ENCODE measurements at places on chromosomes 13 and 19. TPM values are rescaled to one million over a fixed set of nuclear protein-coding genes. Genes with fewer than 3 reads are reported as not detected.

The LHFPL6 gene
- total RNA-seq, result 10.1 TPM

The ZNF428 gene
- total RNA-seq, result 27.4 TPM

The COQ8B gene
- 26.5 TPM for total RNA-seq

The MISP gene
- 320 TPM for total RNA-seq

The SARS2 gene
- 27.2 TPM for total RNA-seq

The PLIN4 gene
- 0.47 TPM for total RNA-seq

The ZNF541 gene
- total RNA-seq, result 0.10 TPM

The ZNF835 gene
- total RNA-seq, result 1.1 TPM

The HCST gene
- 2.4 TPM for total RNA-seq

The DCAF15 gene
- 55.1 TPM for total RNA-seq

DNA sequence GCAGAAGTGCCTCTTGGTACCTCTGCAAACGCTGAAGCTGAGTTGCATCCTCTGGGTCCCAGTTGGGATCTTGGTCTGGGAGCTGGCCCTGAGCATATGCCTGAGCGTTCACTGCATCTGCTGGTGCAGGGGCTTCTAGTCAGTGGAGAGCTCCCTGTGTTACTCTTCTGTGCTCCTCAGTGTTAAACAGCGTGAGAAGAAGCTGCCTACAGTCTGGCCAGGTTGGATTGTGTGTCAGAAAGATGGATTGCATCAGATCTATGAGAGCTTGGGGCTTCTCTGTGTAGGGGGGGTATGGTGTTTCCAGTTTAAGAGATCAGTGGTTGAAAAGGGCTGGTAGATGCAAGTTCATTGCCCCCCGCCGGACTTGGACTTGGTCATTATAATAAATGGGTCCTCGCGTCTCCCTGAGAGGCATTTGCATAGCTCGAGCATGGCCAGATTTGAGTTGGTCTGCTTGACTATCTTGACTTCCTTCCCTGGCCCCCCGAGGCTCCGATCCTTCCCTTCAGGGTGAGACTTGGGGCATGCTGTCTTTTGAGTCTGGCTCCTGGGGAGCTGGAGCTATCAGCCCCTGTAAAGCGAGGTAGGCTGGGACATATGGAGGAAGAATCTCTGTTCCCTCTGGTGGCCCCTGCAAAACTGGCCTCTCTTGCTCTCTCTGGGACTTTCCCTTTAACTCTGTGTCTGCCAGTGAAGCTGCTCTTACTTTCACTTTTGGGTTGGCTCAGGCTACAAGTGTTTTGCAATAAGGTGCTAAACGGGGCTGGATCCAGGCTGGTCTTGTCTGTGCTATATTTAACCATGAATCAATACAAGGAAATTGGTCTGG, 52.9 kb downstream of the OR10H4 start:
- DNase-seq, result no peak
- no peaks in the 10 kb centered on the region for H3K27me3 ChIP-seq
- H3K36me3 ChIP-seq, result no peaks in the 10 kb centered on the region
- no peak overlapping the region for H3K27ac ChIP-seq
- H3K4me1 ChIP-seq, result no peaks in the 10 kb centered on the region

DNA sequence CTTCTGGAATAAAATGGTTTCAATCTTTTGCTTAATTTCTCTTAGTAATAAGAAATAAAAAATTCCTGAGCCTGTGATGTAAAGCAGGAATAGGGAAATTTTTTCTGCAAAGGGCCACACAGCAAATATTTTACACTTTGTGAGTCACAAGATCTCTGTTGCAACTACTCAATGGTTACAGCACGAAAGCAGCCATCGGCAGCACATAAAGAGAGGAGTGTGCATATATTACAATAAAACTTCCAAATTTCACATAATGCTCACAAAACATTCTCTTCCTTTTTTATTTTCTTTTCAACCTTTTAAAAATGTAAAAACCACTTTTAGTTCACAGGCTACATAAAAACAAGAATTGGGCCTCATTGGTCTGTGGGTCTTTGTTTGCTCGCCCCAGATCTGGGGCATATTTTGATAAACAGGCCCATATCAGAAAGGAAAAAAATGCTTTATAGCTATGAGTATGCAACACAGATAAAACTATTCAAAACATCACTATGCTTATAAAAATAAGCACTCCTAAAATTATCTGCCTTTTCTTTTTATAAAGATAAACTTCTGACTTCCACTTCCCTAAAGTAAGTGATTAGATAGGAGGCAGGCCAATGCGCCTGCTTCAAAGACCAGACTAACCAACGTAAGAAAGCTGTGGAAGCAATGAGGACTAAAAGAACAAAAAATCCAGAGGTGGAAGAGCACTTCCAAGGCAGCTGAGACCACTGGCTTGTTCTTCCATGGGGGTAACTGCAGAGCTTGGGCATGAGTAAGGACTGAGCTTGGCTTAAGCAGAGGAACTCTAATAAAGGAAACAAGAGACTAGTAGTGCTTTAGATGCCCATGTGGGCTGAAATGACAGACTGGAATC, 26.5 kb downstream of the MYCBP2 start:
- H3K27me3 ChIP-seq, result no peaks in the 10 kb centered on the region
- no peak for DNase-seq
- no peaks in the 10 kb centered on the region for H3K36me3 ChIP-seq
- H3K4me3 ChIP-seq, result no peak overlapping the region

- no peak overlapping the region for H3K4me3 ChIP-seq
- H3K4me1 ChIP-seq, result no peaks in the 10 kb centered on the region
- no peak for DNase-seq
- H3K27ac ChIP-seq, result no peak overlapping the region
- no peaks in the 10 kb centered on the region for H3K27me3 ChIP-seq
Observed at GRCh38 chr13:67880916-67881315, 650.8 kb upstream of the PCDH9 start.

DNA sequence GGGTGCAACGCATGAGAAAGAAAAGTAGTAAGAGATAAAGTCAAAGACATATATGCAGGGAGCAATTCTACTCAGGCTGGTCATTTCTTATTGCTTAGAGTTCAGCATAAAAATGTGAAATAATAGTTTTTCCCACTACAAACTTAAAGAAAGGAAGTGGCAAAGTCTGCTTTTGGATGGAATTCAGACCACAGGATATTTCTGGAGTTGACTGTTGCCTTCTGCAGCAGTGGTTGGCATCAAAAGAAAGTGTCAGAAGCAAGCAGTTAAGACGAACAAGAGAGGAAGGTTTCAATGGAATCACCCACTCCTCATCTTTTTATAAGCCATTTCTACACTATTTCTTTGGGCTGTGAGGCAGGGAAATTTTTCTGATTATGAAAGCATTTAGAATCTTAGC, 36.2 kb upstream of the TRPC4 start:
- no peak overlapping the region for H3K27ac ChIP-seq
- no peak for DNase-seq
- no peak overlapping the region for H3K4me3 ChIP-seq

DNA sequence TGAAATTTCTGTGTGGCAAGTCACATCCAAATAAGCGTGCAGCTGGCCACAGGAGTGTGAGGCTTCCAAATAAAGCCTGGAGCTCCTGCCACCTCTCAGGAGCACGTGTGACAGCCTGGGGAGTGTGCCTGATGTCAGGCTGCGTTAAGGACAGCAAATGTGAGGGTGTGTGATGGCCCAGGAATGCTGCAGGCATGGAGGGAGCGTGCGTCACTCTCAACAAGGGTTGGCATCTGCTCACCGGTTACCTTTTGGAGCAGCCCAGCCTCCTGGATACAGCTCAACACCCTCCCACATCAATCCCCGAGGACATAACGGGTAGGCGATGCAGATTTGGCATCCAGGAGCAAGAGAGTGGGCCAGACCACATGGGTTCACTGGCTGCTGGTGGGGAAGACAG, 19.0 kb downstream of the NUMBL start:
- H3K27me3 ChIP-seq, result no peaks in the 10 kb centered on the region
- no peak overlapping the region for H3K4me3 ChIP-seq
- no peak for DNase-seq
- H3K36me3 ChIP-seq, result no peaks in the 10 kb centered on the region

GRCh38 chr19:9584073-9584833, at the start of gene ZNF121:
Gene ZNF121 (minus strand): TSS chr19:9584504. CDS start chr19:9568097, 16,407 bp downstream.
- H3K4me3 ChIP-seq, result peak within 1 kb of the TSS; percentile 90
- H3K27ac ChIP-seq, result peak within 1 kb of the TSS; percentile 78
- H3K4me1 ChIP-seq, result no peaks in the 10 kb centered on the region
- peak; percentile 90 for DNase-seq
- peaks cover 4% of the 10 kb centered on the region for H3K36me3 ChIP-seq
- H3K27me3 ChIP-seq, result no peaks in the 10 kb centered on the region

DNA sequence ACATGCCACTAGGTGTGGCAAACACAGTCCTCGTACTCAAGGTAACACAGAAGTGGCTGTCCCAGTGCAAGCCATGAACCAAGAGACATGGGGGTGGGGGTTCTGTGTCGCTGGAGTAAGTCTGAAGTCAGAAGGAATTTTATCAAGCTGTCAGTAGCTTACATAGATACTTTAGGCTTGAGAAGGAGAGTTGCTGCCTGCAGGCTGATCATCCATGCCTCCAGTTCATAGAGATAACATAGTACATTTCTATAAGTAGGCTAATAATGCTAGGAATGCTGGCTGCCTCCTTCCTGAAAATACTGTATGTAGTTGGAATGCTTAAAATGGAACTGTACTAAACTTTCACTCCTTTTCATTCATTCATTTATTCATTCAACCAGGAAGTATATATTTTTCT, 70.1 kb downstream of the CAB39L start:
- H3K4me3 ChIP-seq, result no peak overlapping the region
- no peaks in the 10 kb centered on the region for H3K27me3 ChIP-seq
- DNase-seq, result no peak

DNA sequence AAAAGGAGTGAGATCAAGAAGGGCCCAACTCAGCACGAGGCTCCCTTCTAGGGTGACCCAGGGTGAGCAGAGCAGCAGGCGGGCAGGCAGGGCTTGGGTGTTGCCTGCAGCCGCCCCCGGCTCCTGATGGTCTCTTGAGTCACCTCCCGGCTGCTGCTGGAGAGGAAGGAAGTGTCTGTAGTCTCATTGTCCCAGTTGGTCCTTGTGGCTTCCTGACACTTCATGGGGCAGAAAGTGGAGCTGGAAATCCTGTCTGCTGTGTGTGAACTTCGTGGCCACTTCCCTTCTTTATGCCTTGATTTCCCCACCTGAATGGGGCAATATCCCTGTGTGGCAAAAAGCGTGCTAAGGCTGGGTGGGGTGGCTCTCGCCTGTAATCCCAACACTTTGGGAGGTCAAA, 2.5 kb downstream of the MAP1S start:
- H3K27ac ChIP-seq, result no peak overlapping the region
- no peak overlapping the region for H3K4me3 ChIP-seq
- no peaks in the 10 kb centered on the region for H3K27me3 ChIP-seq
- H3K36me3 ChIP-seq, result peaks cover 3% of the 10 kb centered on the region
- H3K4me1 ChIP-seq, result peaks cover 3% of the 10 kb centered on the region

GRCh38 chr13:109036078-109036780, 406.8 kb downstream of the MYO16 start:
- no peak for DNase-seq
- no peak overlapping the region for H3K27ac ChIP-seq
- no peaks in the 10 kb centered on the region for H3K27me3 ChIP-seq
- no peaks in the 10 kb centered on the region for H3K4me1 ChIP-seq
- H3K36me3 ChIP-seq, result no peaks in the 10 kb centered on the region

DNA sequence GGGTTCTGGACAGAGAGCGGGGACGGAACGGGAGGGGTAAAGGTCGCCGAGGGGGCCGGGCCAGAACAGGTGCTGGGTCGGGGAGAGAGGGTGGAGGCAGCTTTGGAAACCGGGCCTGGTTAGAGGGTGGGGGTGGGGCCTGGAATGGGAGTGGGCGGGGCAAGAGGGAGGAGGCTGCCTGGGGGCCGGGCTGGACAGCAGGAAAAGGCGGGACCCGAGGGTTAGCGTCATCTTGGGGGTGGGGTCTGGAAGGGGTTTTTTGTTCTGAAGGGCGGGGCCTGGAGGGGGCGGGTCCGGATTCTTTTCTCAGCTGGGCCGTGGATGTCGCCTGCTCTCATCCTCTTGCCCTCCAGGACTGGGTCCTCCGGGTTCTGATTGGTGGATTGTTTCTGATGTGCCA, 4.3 kb upstream of the ZNF813 start:
- H3K36me3 ChIP-seq, result no peaks in the 10 kb centered on the region
- no peak overlapping the region for H3K4me3 ChIP-seq
- no peaks in the 10 kb centered on the region for H3K27me3 ChIP-seq
- no peaks in the 10 kb centered on the region for H3K4me1 ChIP-seq
- H3K27ac ChIP-seq, result no peak overlapping the region
- DNase-seq, result peak; percentile 19

DNA sequence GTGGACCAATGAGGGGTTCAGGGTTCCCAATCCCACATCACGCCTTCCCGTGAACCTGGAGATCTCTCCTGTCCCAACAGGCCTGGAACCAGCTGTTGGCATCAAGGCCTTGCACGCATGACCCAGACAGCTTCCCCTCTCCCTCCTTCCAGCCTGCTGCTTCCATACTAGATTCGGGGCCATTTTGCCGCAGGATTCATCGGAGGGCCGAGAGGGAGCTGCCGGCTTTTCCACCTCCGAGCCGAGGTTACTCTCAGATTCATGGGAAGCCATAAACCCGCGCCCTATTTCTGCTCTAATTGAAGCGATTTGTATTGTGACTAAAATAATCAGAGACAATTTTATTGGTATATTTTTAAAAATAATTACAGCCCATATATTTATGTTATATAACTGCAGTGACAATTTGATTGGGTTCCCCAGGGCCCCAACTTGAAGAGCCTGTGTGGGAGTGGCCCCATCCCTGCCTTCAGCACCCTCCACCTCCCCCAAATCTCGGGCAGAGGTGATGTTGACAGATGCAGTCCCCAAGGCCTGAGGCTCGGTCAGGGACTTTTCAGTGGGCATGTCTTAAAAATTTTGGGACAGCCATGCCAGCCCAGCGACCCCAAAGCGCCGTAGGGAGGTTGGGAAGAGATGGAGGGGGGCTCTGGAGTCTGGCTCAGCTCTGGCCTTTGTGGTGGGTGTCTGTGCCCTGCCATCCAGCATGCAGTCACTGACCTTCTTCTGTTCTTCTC, 30.8 kb upstream of the PEPD start:
- no peak for DNase-seq
- no peaks in the 10 kb centered on the region for H3K27me3 ChIP-seq
- no peak overlapping the region for H3K4me3 ChIP-seq
- no peaks in the 10 kb centered on the region for H3K4me1 ChIP-seq
- no peak overlapping the region for H3K27ac ChIP-seq

- peaks cover 19% of the 10 kb centered on the region for H3K36me3 ChIP-seq
- no peak overlapping the region for H3K4me3 ChIP-seq
- no peaks in the 10 kb centered on the region for H3K4me1 ChIP-seq
- no peaks in the 10 kb centered on the region for H3K27me3 ChIP-seq
- DNase-seq, result no peak
- H3K27ac ChIP-seq, result no peak overlapping the region
Observed at GRCh38 chr13:72757792-72758535, 23.7 kb downstream of the DIS3 start.

- no peaks in the 10 kb centered on the region for H3K36me3 ChIP-seq
- DNase-seq, result no peak
- H3K27me3 ChIP-seq, result no peaks in the 10 kb centered on the region
- no peaks in the 10 kb centered on the region for H3K4me1 ChIP-seq
Observed at GRCh38 chr19:17001603-17002183, 24.9 kb downstream of the CPAMD8 start.
